ENCODE measurements at places on chromosomes 1 and 21. TPM values are rescaled to one million over a fixed set of nuclear protein-coding genes. Genes with fewer than 3 reads are reported as not detected.
A peak's percentile ranks its signal among the peaks of the same experiment; 100 is the strongest.

GRCh38 chr1:184896000-184896399 lies 78.3 kb downstream of the NIBAN1 start:
- no peaks in the 10 kb centered on the region for H3K27me3 ChIP-seq
- H3K36me3 ChIP-seq, result no peaks in the 10 kb centered on the region
- H3K27ac ChIP-seq, result no peak overlapping the region
- DNase-seq, result no peak

GRCh38 chr1:190472494-190472893 lies 5.2 kb downstream of the BRINP3 start:
- H3K27ac ChIP-seq, result no peak overlapping the region
- no peak for DNase-seq
- no peaks in the 10 kb centered on the region for H3K4me1 ChIP-seq
- H3K27me3 ChIP-seq, result no peaks in the 10 kb centered on the region
- no peak overlapping the region for H3K4me3 ChIP-seq

CELA3B gene
- not detected for total RNA-seq

DNA sequence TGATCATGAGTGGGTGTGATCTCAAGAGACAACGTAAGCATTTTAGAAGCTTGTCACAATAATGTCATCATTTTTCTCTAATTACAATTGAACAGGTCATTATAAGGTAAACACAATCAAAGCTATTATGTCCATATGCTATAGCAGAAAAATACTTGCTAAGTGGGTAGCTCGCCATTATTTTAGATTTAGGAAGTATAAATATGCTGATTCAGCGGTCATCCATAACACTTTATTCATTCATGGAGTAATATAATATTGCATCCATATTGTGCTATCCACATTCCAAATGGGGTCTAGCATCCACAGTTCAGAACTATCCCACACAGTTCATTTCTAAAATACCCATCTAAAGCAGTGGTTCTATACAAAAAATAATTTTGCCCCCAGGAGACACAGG lies 8.4 kb downstream of the KRTAP15-1 start:
- H3K4me3 ChIP-seq, result no peak overlapping the region
- no peaks in the 10 kb centered on the region for H3K27me3 ChIP-seq
- DNase-seq, result no peak
- H3K36me3 ChIP-seq, result no peaks in the 10 kb centered on the region
- no peak overlapping the region for H3K27ac ChIP-seq

GRCh38 chr1:165928075-165928731 lies 100.8 kb downstream of the UCK2 start:
- no peak overlapping the region for H3K4me3 ChIP-seq
- H3K27me3 ChIP-seq, result peaks cover 5% of the 10 kb centered on the region
- DNase-seq, result peak; percentile 53
- H3K4me1 ChIP-seq, result no peaks in the 10 kb centered on the region
- H3K36me3 ChIP-seq, result no peaks in the 10 kb centered on the region

FAM72B gene
- 0.51 TPM for total RNA-seq

UBE2U gene
- total RNA-seq, result not detected

DNA sequence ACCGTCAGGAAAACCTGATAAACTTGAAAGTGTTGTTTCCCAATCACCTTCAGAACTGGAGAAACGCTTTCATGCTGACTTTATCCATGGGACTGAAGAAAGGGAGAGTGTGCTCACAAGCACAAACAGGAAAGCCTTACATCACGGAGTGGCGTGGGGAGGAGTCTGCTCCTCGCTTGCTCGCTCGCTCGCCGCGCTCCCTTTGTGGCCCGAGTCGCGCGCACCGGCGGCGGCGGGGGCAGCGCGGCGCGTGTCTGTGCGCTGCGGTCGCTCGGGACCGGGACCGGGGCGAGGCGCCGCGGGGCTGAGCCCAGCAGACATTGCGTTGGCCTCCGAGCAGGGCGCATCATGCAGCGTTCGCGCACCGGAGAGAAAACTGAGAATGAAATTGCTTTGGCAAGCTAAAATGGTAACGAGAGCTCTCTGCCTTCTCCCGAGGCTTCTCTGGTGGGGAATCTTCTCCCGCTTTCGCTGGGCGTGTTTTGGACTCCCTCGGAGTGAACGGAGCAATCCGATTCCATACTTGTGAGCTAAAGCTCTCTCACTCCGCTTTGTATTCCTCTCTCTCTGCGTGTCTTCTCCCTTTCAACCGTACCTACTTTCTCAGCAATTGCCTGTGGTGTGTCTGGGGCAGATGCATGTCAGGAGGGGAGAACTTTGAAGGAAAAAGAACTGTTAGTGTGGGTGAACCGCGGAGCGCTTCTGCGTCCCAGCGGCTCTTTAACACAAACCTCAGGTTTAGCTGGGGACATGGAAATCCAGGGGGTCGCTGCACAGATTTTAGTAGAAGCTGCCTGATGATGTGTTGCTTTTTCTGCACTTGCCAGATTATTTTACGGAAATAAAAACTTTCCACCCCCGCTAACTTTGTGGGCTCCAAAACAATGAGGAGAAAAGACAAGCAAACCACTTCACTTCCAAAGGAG lies at the start of gene RGL1:
TSS of gene RGL1 (plus strand) at position 205 of the 926 bp plus-strand sequence. CDS start at position 383, 178 bp downstream.
- H3K4me1 ChIP-seq, result peaks cover 24% of the 10 kb centered on the region
- peak; percentile 76 for DNase-seq
- no peaks in the 10 kb centered on the region for H3K36me3 ChIP-seq
- peak within 1 kb of the TSS; percentile 89 for H3K4me3 ChIP-seq
- H3K27ac ChIP-seq, result peak within 1 kb of the TSS; percentile 79
- H3K27me3 ChIP-seq, result no peaks in the 10 kb centered on the region
